HFFc6 (cell line): ENCODE measurements at places on chromosomes 7 and 10.

DNA sequence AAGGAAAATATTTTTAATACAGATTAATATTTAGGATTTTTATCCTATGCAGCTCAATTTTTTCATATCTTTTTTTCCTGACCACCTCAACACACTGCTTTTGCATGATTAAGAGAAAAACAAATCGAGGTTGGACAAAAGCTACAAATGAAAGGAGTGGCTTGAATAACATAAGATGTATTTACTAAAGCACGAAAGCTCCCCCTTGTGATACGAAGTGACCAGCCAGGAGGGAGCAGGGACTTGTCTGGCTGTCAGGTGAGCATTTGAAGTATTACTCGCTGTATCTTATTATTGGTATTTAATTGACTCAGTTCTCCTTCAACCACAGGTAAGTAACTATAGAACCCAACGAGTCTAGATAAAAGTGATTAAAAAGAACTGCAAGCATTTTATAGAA lies 265.2 kb upstream of the PHF14 start:
- no peak for DNase-seq

DNA sequence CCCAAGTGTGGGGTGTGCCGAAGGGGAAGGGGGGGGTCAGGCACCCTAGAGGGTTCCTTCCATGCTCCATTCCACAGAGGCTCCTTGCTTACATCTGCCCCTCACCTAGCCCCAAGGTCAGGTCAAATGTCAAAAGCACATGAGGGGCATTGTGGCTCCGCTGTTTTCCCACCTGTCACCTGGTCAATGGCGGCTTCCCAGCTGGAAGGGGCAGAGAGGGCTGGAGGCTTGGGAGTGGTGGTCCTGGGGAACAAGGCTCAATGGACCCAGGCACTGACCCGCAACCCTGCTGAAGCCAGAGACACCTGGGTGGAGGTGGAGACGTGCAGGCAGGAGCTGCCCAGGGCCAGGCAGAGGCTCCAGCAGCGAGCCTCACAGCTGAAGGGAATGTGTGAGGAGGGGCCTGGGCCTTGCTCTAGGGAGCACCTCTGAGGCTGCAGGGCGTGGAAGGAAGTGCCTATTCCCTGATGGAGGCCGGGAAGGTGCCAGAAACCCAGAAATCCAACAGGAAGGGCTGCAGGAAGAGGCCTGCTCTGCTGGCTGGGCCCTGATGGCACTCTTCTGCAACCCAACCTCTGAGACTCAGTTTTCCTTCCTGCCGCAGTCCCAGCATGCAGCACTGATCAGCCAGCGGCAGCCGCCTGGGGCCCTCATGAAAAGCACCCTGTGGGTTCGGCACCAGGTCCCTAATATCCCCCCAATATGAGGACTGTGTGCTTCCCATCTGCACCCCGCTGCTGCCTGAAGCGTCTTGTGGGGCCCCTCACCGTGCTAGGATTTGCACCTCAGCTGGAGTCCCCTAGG lies 16.0 kb downstream of the RASGEF1A start:
- DNase-seq: no peak

DNA sequence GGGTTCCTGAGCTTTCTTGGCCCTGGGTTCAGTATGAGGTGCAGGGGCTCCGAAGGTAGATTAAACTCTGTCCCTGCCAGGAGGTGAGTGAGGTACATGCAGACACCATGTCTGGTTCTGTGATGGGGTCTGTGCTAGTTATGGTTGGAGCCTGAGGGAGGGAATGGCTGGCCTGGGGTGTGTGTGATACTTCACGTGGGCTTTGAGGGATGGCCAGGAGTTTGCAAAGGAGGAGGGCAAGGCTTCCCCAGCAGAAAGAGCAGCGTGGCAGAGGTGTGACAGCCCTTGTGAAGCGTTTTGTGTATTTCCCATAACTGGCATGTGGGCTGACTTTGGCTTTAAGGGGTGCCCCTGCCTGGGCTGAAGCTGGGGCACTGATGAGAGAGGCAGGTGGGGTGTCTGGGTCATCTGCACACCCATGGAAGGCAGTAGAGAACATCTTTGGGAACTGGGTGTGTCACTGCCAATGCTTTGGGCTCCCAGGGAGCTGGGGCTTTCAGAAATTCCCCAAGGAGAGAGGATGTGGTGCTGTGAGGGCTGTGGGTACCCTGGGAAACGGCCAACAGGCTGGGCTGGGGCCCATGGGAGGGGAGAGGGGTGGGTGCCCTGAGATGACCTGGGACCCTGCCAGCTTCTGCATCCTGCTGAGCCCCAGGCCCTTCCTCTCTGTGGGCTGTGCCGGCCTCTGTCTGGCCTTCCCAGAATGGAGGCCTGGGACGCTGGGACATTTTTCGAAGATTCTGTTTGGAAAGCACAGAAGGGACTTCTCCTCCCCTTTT lies 4.6 kb downstream of the PALD1 start:
- no peak for DNase-seq

GRCh38 chr10:74949843-74950765 lies 123.7 kb downstream of the KAT6B start:
- DNase-seq: no peak

GRCh38 chr10:33838731-33839130 lies 504.3 kb upstream of the NRP1 start:
- DNase-seq: no peak

DNA sequence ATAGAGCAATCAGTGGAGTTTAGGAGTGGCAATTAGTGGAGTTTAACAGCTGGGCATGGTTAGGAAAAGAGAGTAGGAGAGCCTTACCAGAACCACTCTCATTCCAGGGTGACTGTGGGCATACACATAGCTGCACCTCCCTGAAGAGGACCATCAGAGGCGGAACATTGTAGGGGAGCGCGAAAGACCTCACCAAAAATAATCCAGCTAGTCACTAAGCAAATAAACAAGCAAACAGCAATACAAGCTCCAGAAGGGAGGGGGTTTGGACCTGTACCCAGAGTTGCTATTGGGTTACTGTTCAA lies 4.1 kb upstream of the NACAD start:
- no peak for DNase-seq

GRCh38 chr10:29496341-29497162 lies 138.2 kb downstream of the SVIL start:
- DNase-seq: peak; percentile 65

DNA sequence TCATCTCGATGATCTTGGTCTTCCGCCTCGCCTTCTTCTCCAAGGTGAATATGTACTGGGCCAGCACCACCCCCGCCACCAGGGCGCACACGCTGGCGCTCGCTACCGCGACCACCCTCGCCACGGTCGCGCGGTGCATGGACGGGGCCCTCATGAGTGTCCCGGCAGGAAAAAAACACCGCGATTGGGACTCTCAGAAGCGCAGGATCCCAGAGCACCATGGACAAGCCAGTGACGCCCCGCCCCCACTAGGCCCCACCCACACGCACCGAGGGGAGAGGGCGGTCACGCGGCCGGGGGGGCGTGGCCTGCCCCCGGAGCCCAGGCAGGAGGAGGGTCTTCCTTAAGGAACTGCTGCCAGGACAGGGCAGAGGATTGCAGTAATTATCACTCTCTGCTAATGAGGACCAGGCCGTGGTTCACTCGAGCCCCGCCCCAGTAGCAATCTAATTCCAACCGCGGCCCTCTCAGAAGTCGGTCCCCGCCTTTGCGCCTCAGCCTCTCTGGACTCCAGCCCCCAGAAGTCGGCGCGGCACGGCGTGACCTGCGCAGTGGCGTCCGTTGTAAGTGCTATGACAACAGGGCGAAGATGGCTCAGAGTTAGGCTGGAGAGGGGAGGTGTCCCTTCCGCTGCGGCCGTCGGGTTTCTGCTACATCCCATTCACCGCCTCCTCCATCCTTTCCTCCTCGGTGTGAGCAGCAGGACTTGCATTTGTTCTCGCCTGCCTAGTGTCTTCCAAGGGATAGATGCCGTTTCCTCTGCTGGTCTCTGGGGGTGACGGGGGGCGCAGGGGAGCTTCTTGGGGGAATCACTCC lies at the start of gene BBS9:
Gene BBS9, plus strand, starts transcription at position 575 of the 816 bp plus-strand sequence. CDS start 16,689 bp downstream, outside the sequence.
- peak; percentile 94 for DNase-seq

GRCh38 chr7:140238778-140239652 lies 62.2 kb upstream of the KDM7A start:
- DNase-seq: no peak

DNA sequence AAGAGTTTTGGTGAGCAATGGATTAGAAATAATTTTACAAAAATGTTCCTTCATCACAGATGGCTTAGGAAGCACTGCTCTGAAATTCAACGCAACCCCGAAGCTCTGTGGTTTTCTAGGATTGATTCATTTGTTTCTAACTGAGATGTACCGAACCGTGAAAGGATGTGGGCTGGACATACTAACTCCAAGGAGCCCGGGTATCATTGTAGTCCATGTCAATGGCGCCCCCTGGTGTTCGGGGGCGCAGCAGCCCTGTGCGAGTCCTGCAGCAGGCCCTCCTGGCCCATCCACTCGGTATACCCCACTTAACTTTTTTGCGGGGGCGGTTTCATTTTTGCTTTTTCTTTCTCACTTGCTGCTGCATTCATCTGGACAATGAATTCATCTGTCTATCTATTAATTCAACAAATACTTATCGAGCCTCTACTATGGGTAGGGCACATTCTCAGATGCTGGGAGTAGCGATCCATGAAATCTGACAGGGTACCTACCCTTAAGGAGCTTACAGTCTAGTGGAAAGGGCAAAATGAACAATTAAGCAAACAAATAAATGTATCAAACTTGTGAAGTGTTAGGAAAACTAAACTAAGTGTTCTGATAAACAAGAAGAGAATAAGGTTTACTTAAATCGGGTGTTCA lies 25.2 kb upstream of the ITPRID1 start:
- DNase-seq: no peak

- DNase-seq: peak; percentile 42
These were observed 22.2 kb upstream of the SRGN start for GRCh38 chr10:69065406-69066361.

GRCh38 chr7:15508258-15508657 lies 53.6 kb downstream of the AGMO start:
- DNase-seq: peak; percentile 28

- DNase-seq: no peak
These were observed 106.5 kb downstream of the PDE1C start for GRCh38 chr7:31963569-31964175.

DNA sequence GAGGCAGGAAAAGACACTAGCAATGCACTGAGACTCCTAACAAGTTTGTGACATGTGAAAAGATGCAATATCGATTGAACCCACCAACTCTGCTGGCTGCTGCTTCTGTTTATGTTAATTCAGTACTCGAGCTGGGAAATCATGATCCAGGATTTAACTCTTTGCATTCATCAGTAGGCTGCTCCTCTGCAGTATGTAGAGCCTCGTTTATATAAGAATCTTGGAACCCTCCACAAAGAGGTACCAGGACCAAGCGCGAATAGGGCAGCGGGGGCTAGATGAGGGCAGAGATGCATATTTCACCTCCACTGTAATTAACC lies 7.8 kb downstream of the PRKAG2 start:
- DNase-seq: no peak

- DNase-seq: no peak
These were observed 39.0 kb downstream of the TFAM start for GRCh38 chr10:58424176-58424575.

GRCh38 chr7:157543276-157543675 lies 206.5 kb downstream of the DNAJB6 start:
- no peak for DNase-seq

DNA sequence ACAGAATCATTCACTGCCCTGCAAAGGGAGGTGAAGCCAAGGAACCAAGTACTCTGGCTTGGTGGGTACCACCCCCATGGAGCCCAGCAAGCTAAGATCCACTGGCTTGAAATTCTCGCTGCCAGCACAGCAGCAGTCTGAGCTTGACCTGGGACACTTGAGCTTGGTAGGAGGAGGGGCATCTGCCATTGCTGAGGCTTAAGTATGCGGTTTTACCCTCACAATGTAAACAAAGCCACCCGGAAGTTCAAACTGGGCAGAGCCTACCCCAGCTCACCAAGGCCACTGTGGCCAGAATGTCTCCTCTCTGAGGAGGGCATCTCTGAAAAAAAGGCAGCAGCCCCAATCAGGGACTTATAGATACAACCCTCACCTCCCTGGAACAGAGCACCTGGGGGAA lies 1050.0 kb upstream of the GHITM start:
- no peak for DNase-seq

DNA sequence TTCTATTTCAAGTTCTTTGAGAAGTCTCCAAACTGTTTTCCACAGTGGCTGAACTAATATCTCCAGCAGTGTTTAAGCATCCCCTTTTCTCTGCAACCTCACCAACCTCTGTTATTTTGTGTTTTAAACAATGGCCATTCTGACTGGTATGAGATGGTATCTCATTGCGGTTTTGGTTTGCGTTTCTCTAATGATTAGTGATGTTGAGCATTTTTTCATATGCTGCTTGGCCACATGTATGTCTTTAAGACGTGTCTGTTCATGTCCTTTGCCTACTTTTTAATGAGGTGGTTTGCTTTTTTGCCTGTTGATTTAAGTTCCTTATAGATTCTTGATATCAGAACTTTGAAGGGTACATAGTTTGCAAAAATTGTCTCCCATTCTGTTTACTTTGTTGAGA lies 156.6 kb upstream of the IMMP2L start:
- DNase-seq: no peak

DNA sequence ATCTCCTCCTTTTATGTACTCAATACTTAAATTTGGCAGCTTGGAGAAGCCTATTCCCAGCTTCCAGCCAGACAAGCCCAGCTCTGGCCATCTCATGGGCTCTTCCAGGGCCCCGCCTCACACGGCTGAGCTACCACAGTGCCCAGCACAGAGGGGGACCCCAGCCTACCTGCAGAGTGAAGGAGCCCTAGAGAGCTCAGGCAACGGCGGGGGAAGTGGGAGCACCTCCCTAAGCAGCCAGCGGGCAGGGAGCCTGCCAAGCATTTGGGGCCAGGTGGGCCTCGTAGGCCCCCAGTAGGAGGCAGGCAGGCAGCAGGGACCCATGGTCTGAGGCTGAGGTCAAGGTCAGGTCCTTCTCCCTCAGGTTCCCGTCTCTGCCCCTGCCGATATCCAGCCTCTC lies 29.1 kb upstream of the SMARCD3 start:
- DNase-seq: no peak

DNA sequence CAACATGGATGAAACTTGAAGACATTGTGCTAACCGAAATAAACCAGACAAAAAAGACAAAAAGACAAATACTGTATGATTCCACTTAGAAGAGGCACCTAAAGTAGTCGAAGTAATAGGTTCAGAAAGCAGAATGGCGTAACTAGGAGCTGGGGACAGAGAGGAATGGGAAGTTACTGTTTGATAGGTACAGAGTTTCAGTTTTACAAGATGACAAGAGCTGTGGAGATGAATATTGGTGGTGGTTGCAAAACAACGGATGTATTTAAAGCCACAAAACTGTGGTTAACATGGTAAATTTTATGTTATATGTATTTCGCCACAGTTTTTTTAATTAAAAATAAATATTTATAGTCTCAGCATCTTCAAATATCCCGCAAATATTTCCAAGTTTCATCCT lies 64.1 kb upstream of the DIP2C start:
- no peak for DNase-seq

DNA sequence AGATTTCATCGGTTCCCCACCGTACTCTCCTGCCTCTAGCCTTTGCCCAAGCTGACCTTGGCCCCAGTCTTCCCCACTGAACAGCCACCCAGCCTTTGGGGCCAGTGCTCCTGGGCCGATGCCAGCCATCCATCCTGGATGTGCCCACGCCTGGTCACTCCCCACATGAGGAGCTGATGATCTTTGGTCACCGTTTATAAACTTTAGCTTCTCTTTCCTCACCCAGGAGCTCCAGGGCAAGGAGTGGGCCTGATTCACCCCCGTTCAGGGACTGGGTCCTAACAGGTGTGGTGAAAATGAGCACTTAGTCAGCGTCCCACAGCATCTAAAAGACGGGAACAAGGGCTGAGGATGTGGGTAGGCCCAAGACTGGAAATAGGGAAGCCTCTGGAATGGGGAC lies 22.9 kb downstream of the GTF2IRD1 start:
- no peak for DNase-seq

- no peak for DNase-seq
These were observed 44.0 kb upstream of the CRTAC1 start for GRCh38 chr10:98074315-98074911.
